Stimulated activated naive CD8-positive, alpha-beta T cell treated with anti-CD3 and anti-CD28 coated beads, Interleukin-15, Interleukin-2, amounts not matched to agents 100 U/mL and 50 U/mL, for 24 hours (primary cell): ENCODE measurements at places on chromosomes 1 and 21.

GRCh38 chr1:230425252-230426091 lies 660 bp downstream of the PGBD5 start:
- peak; percentile 5 for DNase-seq

DNA sequence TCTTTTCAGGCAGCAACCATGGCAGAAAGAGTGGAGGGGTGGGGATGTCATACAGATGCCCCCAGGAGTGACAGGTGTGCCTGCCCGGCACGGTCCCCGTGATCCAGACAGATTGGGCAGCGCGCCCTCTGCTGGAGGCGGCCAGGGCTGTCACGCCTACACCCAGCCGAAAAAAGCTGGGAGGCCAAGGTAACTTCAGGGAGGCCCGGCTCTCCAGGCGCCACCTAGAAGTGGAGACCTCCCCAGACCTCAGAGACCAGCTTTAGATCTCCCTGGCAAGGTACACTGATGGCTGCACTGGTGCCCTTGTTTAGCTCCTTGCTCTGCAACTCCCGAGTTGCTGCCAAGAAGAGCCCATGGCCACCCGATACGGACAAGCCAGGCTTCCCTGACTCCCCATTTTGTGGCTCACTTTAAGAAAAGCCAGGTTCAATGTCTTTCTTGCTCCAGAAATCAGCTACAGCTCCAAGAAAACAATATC lies 6.6 kb downstream of the GOLT1A start:
- DNase-seq: peak; percentile 87

DNA sequence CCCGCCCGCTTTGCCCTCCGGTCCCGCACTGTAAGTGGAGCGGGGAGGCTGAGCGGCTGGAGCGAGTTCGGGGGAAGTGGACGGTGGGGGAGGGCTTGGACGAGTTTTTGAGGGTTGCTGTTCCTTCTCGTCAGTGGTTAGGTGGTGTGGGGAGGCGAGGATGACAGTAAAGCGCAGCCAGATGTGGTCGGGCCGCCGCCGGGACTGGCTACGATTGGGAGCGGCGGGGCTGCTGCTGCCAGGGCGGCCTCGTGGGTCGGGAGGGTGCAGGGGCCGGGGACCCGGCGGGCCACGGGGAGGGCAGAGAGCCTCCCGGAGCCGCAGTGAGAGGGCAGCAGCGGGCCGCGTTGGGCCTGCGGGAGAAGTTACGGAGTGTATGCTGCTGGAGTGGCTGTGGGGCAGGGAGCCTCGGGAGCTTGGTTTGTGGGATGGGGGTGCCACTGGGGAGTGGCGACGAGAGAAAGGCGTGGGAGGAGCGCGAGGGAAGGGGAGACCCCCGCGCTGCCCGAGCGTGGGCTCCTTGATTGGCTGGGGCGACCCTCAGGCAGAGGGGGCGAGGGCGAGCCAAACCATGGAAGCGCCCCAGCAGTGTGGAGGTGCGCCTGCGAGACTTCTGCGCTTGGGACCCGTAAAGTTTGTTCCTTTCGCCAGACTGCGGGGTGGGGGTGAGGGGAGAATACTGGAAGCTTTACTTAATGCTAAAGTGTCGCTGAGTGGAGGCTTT lies 2.1 kb downstream of the ADGRL2 start:
- DNase-seq: no peak

- DNase-seq: no peak
Measured at GRCh38 chr1:218466341-218467010, 121.3 kb downstream of the TGFB2 start.

DNA sequence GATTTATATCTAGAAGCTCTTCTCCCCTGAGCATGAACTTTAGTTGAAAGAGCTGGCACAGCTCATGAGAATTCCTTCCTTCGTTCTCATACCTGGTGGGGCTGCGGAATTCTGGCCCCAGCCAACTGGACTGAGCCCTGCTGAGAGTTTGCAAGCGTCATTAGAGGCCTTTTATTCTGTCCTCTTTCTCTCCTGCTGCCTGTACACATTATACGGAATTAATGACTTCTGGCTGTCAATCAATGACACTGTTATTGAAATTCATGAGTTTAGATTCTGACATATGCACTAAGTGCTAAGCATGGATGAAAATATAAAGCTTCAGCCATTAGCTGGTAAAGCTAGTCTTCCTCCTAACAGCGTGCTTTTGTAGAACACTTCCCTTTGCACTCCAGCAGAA lies 27.5 kb downstream of the KAZN start:
- no peak for DNase-seq

GRCh38 chr1:161207173-161207572 lies 5.0 kb downstream of the NDUFS2 start:
- no peak for DNase-seq

GRCh38 chr21:39788383-39788782 lies 43.4 kb downstream of the IGSF5 start:
- DNase-seq: no peak
